ENCODE measurements at places on chromosomes 6 and 20.

DNA sequence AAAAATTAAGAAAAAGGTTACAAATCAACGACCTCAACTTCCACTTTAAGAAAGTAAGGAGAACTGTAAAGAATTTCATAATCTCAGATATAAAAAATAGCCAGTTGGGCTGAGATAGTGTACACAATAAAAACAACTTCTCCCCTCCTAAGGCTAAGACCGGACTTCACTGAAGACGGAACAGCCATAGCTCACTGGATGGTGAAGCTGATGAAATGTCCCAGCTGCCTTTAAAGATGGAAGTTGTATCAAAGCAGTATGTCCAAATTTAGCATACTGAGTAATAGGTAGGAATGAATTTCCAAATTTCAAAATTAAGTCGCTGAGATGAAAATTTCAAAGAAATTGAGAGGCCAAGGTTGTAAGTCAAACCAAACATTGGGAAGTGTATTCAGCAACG, 153.3 kb downstream of the RNGTT start:
- DNase-seq = no peak

DNA sequence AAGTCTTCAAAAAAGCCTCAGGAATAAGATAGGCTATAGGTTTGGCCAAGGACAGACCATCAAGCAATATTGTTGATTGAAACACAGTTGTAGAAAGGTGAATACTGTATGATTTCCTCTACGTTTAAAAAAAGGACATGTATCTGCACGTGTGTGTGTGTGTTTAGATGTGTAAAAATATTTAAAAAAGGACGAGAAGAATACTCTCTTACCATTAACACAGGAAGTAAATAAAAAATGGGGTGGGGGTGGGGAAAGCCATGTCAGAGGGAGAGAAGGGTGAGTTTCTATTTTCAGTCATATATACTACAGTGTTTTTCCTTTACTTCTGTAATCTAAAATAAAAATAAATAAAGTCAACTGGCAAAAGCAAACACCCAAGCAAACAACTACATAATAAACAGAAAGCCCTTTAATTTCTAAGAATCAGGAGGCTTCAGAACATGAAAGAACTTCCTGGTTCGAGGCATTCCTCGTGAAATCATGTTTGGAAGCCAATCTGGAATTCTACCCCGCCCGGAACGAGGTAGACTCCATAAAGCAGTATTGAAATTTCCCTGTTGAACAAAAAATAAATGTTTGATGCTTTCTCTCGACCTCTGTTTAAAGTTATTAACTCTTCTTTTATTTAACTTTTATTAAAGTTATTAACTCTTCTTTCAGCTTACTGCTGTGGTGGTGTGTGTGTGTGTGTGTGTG, 158.1 kb upstream of the ZNF217 start:
- no peak for DNase-seq

DNA sequence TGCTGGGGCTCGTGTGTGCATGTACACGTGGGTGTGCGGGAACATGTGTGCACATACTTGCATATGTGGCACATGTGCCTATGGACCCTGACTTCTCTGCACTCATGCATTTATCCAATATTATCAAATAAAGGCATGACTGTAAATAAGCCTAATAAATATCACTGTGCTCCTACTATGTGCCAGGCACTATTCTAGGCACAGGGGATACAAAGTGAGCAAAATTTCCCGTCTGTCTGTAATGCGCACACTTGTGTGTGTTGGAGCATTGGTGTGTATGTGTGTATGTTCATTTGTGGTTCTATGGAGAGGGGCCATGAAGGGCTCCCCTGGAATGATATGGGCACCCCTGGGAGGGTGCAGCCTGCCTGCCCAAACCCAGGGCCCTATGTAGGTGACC, 41.9 kb downstream of the ITPR3 start:
- DNase-seq = no peak

DNA sequence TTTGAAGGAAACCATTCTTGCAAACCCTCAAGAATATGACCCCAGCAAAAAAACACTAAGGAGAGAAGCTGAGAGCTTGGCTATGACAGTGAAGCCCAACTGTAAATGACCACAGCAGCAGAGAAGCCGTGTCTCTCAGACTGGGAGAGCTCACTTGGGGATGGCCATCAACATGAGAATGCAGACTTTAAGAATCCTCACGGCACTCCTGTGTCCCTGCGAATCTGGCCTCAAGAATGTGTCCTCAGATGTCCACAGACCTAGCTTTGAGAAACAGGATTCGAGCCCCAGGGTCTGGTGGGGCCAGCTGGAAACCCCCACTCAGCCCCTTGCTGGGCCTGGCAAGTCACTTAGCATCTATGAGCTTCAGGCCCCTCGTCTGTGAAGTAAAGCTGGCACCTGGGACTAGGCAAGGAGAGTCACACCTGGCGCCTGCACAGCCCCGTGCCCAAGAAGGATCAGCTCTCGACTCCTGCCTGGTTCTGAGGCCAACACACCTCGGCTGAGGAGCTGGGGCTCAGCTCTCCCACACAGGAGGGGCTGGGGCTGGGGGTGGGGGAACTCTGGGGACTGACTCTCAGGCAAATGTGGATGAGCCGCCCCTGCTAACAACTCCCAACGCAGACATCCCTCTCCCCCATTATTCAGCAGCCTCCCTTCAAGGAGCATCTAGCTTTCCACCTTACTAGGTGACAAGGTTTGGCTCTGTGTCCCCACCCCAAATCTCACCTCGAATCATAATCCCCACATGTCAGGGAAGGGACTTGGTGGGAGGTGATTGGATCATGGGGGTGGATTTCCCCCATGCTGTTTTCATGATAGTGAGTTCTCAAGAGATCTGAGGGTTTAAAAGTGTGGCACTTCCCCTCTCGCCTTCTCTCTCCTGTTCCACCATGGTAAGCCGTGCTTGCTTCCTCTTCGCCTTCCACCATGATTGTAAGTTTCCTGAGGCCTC, 97.7 kb downstream of the GRM4 start:
- DNase-seq = no peak

DNA sequence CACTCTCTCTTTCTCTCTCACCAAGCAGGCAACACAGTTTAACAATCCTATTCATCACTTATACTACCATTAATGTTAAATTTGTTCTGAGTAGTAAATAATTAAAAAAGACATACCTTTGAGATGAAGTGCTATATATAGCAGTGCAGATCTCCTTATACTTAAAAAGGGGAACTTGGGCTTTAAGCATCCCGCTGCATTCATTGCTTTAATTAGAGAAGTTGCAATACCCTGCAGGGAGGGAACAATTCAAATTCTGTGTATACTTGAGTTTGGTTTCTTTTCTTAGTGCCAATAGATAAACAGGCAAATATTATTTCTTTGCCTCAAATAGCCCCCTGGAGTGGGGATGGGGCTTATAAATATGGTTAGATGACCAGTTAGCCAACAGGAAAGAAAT, 10.8 kb upstream of the ZBTB24 start:
- DNase-seq = no peak

GRCh38 chr6:148835920-148836441, 89.2 kb downstream of the UST start:
- peak; percentile 32 for DNase-seq

DNA sequence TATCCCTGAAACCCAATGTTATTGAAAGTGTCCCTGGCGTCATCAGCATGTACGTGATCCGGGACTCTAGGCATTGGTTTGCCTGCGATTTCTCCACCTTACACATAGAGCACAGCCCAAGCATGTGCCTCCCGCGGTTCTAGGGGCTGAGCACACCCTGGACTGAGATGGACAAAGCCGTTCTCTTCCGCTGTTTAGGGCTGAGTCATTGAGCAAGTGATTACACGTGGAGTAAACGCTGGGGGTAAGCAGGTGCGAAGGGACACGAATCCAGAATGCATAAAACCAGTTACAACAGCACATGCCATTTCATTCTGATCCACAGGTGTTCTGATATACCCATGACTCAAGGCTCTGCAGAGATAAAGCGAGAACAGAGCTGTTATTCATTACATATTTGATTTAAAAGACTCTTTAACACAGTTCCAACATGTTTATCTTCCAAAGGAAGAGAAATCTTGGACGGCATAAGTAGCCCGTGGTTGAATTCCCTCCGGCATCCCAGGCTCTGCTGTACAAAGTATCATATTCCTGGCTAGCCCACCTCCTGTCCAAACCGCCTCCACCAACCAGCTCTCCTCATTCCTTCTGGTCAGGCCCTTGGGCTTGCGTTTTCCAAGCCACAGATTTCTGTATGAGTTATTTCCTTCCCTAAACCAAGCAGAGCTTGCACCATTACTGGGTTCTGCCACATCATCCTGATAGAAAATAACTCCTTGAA, 36.1 kb upstream of the THBS2 start:
- no peak for DNase-seq

GRCh38 chr20:17084909-17085308, 141.9 kb upstream of the PCSK2 start:
- DNase-seq = no peak

DNA sequence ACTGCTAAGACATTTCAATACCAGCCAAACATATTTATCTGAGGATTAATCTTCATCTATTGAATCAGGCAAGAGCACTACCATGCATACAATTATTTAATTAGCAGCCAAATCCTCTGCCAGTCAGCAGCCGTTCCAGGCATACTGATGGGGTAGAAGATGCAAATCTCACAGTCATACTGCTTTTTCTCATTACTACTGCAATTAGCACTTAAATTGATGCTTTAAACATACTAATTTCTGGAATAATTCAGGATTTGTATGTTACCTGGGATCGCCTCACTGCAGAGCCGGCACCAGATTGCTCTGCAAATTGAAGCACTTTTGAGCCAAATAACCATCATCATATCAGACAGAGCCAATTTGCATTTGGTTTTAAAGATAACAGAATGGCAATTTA, 49.9 kb upstream of the SIM1 start:
- DNase-seq = no peak

DNA sequence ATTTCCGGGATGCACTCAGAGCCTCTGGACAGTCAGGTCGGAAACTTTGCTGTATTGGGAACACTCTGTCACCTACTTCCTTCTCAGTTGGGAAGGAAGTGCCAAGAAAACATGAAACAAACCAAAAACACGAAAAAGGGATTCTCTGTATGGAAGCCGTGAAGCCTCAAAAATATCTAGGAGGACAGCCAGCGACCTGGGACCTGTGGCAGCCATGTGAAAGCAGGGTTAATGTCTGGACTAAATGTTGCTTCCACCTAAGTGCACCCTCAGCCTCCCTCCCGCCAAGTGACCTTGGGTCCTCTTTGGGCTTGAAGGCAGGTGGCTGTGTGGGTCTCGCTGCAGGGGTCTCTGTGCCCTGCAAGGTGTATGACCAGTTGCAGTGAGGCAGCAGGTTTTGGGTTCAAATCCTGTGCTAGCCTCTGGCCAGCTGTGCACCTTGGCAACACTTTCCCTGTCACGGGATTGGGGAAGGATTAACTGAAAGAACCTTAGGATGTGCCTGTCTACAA, 851 bp downstream of the MAVS start:
- peak; percentile 11 for DNase-seq

GRCh38 chr6:158011980-158012566, 30.4 kb downstream of the SYNJ2 start:
- no peak for DNase-seq

- DNase-seq = no peak
Measured at GRCh38 chr20:15756002-15756753, 817.1 kb downstream of the KIF16B start.

- no peak for DNase-seq
Measured at GRCh38 chr6:145502416-145502815, 232.9 kb downstream of the EPM2A start.

- DNase-seq = no peak
Measured at GRCh38 chr6:22091424-22091948, 205.3 kb downstream of the PRL start.

- DNase-seq = peak; percentile 39
Measured at GRCh38 chr6:84052204-84052882, 18.8 kb downstream of the MRAP2 start.

DNA sequence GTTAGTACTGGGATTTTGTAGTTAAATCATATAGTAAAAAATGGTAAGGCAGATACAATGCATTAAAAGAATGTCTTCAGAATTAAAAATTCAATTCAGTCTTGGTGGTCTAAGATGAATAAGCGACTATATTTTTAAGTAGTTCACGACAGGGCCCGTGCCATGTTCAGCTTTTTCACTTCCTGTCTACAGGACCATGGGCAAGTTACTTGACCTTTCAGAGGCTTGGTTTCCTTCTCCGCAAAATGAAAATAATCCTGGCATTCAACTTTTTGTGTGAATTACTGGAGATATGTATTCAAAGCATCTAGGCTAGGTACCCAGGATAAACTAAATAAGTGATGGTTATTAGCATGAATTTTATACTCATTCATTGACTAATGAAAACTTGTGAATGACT, 216.0 kb downstream of the BTBD9 start:
- DNase-seq = no peak

- peak; percentile 31 for DNase-seq
Measured at GRCh38 chr6:64233746-64234145, 598.1 kb downstream of the PHF3 start.

GRCh38 chr6:148325316-148326068, 17.1 kb upstream of the SASH1 start:
- DNase-seq = no peak

- DNase-seq = no peak
Measured at GRCh38 chr6:51983564-51983963, 103.8 kb downstream of the PKHD1 start.

DNA sequence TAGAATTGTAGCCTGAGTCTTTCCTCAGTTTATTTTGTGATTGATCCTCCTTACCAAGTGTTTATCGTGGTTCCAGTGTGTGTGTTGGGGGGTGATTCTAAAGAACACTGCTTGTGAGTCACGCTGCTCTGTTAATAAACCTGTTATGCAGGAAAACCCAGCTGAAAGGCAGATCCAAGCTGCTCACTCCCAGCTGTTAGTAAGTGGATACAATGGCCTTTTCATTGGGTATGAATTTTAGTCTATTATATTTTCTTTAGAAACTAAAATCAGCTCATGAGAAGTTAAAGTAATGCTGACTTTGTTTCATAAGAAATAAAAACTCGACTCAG, 12.2 kb upstream of the DSTN start:
- DNase-seq = no peak

DNA sequence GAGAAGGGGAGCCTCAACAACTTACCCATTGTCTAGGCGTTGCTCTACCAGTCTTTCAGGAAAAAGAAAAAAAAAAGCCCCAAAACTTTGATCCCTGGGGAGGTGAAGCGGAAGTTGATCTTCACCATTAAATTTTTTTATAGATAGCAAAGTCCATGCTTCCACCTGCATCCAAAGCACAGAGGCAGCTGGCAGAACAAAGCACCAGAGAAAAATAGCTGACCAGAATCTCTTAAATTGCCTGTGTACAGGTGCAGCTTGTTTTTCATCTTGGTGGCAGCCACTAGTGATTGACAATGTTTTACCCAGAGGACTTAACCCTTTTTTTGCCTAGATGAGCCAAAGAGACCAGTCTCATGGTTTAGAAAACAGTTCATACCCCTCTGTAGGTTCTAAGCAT, 86.0 kb downstream of the MYB start:
- DNase-seq = no peak
